Left lung (tissue), 14 donors: ENCODE measurements at places on chromosomes 11 and 22. TPM values are rescaled to one million over a fixed set of nuclear protein-coding genes. Genes with fewer than 3 reads are reported as not detected.
A peak's percentile ranks its signal among the peaks of the same experiment; 100 is the strongest.

DNA sequence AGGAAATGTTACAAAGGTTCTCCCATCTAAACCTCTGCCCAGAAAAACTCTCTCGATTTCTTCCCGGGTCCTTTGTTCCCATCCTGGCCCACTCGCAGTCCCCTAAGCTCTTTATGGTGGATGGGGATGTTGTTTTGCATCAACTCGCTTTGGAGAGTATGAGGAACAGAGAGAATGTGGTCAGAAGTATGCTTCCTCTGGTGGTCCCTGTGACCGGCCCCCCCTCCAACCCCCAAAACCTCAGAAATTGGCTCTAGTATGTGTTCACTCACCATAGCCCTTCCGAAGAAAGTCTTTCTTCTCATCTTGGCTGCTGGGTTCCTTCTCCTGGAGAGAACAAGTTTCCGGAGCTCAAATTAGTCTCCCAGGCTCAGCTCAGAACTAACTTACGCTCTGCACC lies 54.4 kb downstream of the GRAMD1B start:
- H3K4me3 ChIP-seq, result no peak overlapping the region
- no peak for DNase-seq
- no peaks in the 10 kb centered on the region for H3K27me3 ChIP-seq
- no peaks in the 10 kb centered on the region for H3K36me3 ChIP-seq

DNA sequence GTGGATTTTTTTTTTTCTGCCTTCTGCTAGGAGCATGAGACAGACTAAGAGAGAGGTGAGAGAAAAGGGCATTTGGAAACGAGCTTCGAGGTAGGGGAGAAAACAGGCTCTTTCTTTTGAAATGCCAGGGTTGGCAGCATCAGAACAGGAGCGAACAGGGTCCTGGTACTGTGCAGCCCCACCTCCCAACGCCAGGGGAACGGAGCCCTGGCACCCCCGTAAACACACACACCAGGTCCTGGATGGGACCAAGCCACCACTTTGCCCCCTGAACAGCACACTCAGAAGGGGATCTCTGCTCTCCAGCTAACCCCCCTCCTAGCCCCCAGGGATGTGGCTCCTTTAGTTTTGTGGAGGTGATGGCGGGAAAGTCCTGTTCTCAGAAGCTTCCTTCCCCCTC lies 127.1 kb downstream of the CTTN start:
- H3K4me3 ChIP-seq, result no peak overlapping the region
- no peak for DNase-seq
- H3K27ac ChIP-seq, result no peak overlapping the region
- H3K27me3 ChIP-seq, result peaks cover 15% of the 10 kb centered on the region
- no peaks in the 10 kb centered on the region for H3K36me3 ChIP-seq

Gene SOX6
- 5.0 TPM for total RNA-seq

Gene CCDC116
- 0.26 TPM for total RNA-seq

- no peak for DNase-seq
- no peaks in the 10 kb centered on the region for H3K4me1 ChIP-seq
- no peaks in the 10 kb centered on the region for H3K27me3 ChIP-seq
- no peaks in the 10 kb centered on the region for H3K36me3 ChIP-seq
- H3K4me3 ChIP-seq, result no peak overlapping the region
Observed at GRCh38 chr11:101786916-101787315, 127.9 kb upstream of the CEP126 start.

GRCh38 chr11:64360448-64360921 lies 1.5 kb downstream of the RPS6KA4 start:
- no peaks in the 10 kb centered on the region for H3K36me3 ChIP-seq
- DNase-seq, result no peak
- H3K4me3 ChIP-seq, result no peak overlapping the region
- peaks cover 19% of the 10 kb centered on the region for H3K4me1 ChIP-seq

Gene SERHL2
- 3.0 TPM for total RNA-seq

DNA sequence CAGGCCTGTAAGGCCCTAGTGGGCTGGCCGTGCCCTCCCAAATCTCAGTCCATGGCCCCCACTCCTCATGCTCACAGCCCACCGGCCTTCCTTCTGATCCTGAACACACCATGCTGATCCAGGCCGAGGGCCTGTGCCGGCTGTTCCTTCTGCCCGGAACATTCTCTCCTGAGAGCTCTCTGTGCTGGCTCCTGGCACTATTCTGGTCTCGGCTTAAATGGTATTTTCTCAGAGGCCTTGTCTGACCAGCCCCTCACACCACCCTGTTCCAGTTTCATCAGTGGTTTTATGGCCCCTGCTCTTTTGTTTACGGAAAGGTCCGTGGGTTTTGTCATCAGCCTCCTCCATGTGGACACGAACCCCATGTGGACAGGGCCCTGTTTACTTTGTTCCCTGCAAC lies 22.0 kb downstream of the SPTBN2 start:
- H3K27me3 ChIP-seq, result no peaks in the 10 kb centered on the region
- H3K27ac ChIP-seq, result no peak overlapping the region
- no peak overlapping the region for H3K4me3 ChIP-seq
- DNase-seq, result no peak
- H3K4me1 ChIP-seq, result no peaks in the 10 kb centered on the region

DNA sequence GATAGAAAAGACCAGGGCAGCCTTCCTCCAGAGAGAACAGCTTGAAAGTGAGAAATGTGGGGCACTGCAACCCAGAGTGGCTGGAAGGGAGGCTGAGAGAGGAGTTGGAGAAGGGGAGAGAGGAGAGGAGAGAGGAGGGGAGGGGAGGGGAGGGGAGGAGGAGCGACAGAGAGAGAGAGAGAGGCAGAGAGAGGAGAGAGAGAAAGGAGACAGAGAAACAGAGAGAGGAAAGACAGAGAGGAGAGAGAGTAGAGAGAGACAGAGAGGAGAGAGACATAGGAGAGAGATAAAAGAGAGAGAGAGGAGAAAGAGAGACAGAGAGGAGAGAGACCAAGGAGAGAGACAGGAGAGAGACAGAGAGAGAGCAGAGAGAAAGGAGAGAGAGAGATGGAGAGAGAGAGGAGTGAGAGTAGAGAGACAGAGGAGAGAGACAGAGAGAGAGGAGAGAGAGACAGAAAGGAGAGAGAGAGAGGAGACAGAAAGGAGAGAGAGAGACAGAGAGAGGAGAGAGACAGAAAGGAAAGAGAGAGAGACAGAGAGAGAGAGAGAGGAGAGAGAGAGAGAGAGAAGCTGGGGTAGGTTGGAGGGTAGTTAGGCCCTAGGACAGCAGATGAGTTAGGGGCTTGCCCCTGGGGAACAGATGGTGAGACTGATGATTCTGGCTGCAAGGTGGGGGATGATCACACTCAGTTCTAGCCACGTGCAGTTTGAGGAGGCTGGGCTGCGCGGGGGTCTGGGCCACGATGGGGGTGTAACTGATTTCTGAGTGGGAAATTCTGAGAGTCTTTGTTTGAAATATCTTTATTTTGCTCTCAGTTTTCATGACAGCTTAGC lies 8.5 kb upstream of the SCYL1 start:
- H3K4me3 ChIP-seq, result no peak overlapping the region
- DNase-seq, result peak; percentile 18
- no peaks in the 10 kb centered on the region for H3K4me1 ChIP-seq
- no peak overlapping the region for H3K27ac ChIP-seq

Gene BIK
- total RNA-seq, result 2.0 TPM

GRCh38 chr11:2774173-2775082 lies 74.6 kb upstream of the KCNQ1OT1 start:
- H3K36me3 ChIP-seq, result no peaks in the 10 kb centered on the region
- H3K27ac ChIP-seq, result no peak overlapping the region
- DNase-seq, result no peak
- peaks cover 17% of the 10 kb centered on the region for H3K4me1 ChIP-seq

Gene HSPB2
- 4.6 TPM for total RNA-seq

GRCh38 chr11:116257092-116257491 lies 515.7 kb downstream of the BUD13 start:
- no peaks in the 10 kb centered on the region for H3K27me3 ChIP-seq
- no peak overlapping the region for H3K4me3 ChIP-seq
- no peak overlapping the region for H3K27ac ChIP-seq

Gene TRIM66
- 7.3 TPM for total RNA-seq

DNA sequence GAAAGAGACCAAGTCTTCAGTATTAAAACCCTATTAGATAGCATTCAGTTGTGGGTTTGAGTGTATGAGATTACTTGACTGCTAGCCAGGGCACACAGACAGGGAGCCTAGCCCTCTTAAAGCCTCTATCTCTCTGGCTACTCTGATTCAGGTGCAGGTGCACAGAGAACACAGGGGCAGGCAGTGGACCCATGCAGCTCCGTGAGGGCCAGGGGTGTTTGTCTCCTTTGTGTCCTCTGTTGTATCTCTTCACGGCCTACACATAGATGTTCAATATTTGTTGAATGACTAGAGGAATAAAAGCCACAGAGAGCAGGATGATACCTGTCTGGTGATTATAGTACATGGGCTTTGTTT lies 21.5 kb upstream of the AIFM3 start:
- H3K4me1 ChIP-seq, result peaks cover 35% of the 10 kb centered on the region
- peaks cover 17% of the 10 kb centered on the region for H3K36me3 ChIP-seq
- DNase-seq, result no peak
- peak overlapping the region; percentile 33 for H3K27ac ChIP-seq

DNA sequence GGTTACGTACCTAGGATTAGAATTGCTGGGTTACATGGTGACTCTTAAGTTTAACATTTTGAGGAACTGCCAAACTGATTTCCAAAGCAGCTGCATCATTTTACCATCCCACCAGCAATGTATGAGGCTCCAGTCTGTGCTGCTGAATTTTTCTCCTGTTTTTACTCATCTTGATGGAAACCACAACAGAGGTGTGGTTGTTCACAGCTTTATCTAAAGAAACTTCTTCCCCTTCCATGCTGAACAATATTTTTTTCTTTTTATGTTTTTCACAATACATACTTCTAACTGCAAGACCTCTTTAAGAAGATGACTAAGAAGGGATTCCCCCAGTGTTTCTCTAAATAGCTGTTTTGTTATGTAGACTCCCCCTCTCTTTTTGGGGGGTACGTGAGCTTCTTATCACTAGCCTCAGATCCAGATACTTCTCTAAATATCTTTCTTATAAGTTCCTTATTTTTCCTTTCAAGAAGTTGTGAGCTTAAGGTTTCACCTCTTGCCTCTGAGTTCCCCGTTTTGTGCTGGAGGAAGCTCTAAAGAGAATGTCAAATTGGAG lies 24.0 kb downstream of the TCP11L1 start:
- H3K27ac ChIP-seq, result no peak overlapping the region
- H3K4me1 ChIP-seq, result no peaks in the 10 kb centered on the region
- no peak for DNase-seq
- H3K36me3 ChIP-seq, result no peaks in the 10 kb centered on the region
- H3K27me3 ChIP-seq, result no peaks in the 10 kb centered on the region
- no peak overlapping the region for H3K4me3 ChIP-seq

DNA sequence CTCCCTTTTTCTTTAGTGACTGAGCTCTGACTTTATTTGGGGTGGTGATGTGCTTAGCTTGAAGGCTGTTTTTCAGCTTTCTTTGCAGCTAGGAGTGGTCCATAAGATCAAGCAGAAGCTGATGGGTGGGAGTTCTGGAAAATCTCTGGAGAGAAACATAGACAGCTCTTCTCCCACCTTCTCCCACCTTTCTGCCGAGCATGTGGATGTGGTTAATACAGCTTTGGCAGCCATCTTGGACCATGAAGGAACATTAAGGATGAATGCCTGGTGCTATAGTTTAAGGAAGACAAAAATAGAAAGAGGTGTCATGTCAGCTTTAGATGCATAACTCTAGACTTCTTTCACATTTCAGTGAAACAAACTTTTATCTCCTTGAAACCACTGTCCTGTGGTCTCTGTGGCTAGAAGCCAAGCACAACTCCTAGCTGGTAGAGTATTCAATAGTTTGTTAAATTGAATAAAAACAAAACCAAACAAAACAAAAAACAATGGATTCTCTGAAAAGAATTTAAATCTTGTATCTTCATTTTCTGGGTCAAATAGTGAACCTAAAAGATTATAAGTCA lies 203.6 kb upstream of the SESN3 start:
- H3K27me3 ChIP-seq, result no peaks in the 10 kb centered on the region
- DNase-seq, result no peak

Gene LARGE1
- 22.4 TPM for total RNA-seq

DNA sequence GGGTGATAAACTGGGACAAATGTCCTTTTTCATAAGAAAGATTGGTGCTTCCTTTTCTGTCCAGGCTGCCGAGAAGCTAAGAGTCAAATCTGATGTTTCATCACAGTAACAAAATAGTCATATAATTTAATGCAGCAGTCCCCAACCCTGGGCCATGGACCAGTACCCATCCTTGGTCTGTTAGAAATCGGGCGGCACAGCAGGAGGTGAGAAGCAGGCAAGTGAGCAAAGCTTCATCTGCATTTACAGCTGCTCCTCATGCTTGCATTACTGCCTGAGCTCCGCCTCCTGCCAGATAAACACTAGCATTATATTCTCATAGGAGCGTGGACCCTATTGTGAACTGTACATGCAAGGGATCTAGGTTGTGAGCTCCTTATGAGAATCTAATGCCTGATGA lies 26.2 kb downstream of the PRR14L start:
- H3K4me1 ChIP-seq, result no peaks in the 10 kb centered on the region
- H3K36me3 ChIP-seq, result peaks cover 81% of the 10 kb centered on the region
- H3K27me3 ChIP-seq, result no peaks in the 10 kb centered on the region
- no peak overlapping the region for H3K4me3 ChIP-seq
- no peak overlapping the region for H3K27ac ChIP-seq

GRCh38 chr11:66789097-66789890 lies 53.9 kb upstream of the RCE1 start:
- H3K27me3 ChIP-seq, result no peaks in the 10 kb centered on the region
- no peak overlapping the region for H3K4me3 ChIP-seq
- H3K36me3 ChIP-seq, result no peaks in the 10 kb centered on the region
- no peak for DNase-seq
- H3K4me1 ChIP-seq, result no peaks in the 10 kb centered on the region
